ENCODE measurements at places on chromosomes 2 and 18.

GRCh38 chr2:197141702-197142473, 168.7 kb downstream of the ANKRD44 start:
- no peak for DNase-seq

- DNase-seq: no peak
These were observed 817.8 kb upstream of the CNTNAP5 start for GRCh38 chr2:123207245-123207644.

GRCh38 chr18:48675912-48676311, 137.1 kb downstream of the CTIF start:
- DNase-seq: no peak

DNA sequence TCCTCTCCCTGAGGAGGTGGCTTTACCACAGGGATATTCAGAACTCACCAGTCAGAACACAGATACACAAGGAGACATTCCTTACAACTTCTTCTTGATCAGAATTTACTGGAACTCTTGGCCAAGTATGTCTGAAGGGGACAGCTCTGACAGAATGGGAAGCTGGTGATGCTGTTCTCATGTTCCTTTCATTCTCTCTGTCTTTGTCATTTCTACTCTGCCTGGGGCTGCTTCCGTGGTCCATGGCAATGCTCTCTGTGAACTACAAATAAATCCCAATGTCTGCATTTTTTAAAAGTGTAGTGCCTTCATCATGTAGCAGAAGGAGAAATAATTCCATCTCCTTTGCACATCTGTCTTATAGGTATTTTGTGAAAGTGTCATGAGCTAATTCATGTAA, 730.3 kb downstream of the CNTNAP5 start:
- DNase-seq: no peak

- DNase-seq: no peak
These were observed 1589.1 kb upstream of the ZEB2 start for GRCh38 chr2:146108993-146109392.

- no peak for DNase-seq
These were observed 13.6 kb downstream of the CCDC68 start for GRCh38 chr18:54945576-54946125.

DNA sequence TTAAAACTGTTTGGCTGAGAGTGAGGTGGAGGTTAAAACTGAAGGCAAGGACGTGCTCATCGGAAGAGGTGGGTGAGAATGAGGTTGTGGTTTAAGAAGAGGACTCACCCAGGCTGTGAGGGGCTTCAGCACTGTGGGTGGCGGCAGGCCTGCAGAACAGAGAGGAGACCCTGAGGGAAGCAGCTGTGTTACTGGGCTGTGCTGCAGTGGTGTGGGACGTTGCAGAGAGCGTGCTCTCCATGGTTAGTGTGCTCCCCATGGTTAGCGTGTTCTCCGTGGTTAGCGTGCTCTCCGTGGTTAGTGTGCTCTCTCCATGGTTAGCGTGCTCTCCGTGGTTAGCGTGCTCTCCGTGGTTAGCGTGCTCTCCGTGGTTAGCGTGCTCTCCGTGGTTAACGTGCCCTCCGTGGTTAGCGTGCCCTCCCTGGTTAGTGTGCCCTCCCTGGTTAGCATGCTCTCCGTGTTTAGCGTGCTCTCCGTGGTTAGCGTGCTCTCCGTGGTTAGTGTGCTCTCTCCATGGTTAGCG, 68.5 kb upstream of the NFATC1 start:
- DNase-seq: no peak

- no peak for DNase-seq
These were observed 116.3 kb upstream of the ID2 start for GRCh38 chr2:8565399-8566154.

GRCh38 chr2:162118166-162119031, 33.6 kb downstream of the GCG start:
- DNase-seq: no peak

All from NCI-H2171 treated with DMSO at 0.1 percent for 48 hours (cell line).